GM03348 (cell line): ENCODE measurements at places on chromosomes 3 and 15.

- no peak for DNase-seq
Measured at GRCh38 chr3:175325440-175325839, 466.3 kb downstream of the NAALADL2 start.

GRCh38 chr3:39121621-39122020, 14.1 kb downstream of the TTC21A start:
- no peak for DNase-seq

DNA sequence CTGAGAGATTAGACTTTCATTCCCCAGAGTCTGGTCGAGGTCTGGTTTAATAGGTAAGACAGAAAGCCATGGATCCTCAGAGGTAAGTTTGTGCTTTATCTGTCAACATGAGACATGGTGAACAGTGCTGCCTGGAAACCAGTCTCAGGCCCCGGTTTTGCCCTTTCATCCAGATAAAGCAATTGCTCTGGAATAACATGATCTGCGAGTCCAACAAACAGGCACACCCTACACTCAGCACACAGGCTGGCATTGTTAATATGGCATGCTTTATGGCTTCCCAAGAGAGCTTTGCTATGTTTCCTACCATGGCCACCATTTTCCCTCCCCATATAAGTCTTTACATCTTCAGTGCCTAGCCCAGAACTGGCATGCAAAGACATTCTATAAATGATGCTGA, 30.1 kb upstream of the MNS1 start:
- no peak for DNase-seq

DNA sequence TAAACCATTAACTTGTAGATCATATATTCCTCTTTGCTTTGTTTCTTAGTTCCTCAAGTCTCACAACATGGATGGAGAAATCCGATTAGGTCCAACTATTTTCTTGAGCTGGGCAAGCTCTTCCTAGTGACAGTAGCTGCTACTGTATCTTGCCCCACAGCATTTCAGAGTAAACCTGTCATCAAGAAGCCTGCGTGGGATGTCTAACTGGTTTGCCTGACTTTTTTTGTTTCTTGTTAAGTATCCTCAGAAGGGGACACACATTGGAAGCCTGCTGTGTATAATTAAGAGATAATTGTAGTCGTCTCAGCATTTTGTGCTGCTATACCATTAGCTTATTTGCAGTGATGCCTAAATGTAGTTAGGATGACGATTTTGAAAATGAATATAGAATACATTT, 29.3 kb upstream of the STT3B start:
- DNase-seq: peak; percentile 18

- DNase-seq: no peak
Measured at GRCh38 chr3:37324131-37324530, 149.7 kb upstream of the LRRFIP2 start.

GRCh38 chr3:82462977-82463376, 701.5 kb upstream of the GBE1 start:
- DNase-seq: no peak

- DNase-seq: peak; percentile 95
Measured at GRCh38 chr3:194598771-194599557, 34.3 kb downstream of the TMEM44 start.

DNA sequence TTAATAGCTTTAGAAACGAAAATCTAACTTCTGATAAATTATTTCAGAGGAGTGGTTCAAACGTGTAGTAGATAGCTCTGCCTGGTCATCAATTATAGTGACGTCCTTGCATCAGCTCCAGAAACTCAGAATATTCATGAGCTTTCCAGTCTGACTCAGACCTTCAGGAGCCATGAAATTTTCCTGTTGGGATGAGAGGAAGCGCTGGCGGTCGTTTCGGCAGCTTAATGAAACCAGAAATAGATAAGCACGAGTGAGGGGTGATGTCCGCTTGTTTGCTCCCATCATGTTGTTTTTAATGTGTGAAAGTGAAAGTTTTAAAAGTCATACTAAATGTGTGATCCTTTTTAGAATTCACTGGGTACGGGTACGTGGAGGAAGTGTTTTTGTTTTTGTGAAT, 141.1 kb downstream of the PGPEP1L start:
- DNase-seq: no peak

- no peak for DNase-seq
Measured at GRCh38 chr3:64131725-64132469, 93.4 kb downstream of the PRICKLE2 start.

GRCh38 chr3:16520970-16521881, 7.7 kb upstream of the RFTN1 start:
- DNase-seq: no peak

DNA sequence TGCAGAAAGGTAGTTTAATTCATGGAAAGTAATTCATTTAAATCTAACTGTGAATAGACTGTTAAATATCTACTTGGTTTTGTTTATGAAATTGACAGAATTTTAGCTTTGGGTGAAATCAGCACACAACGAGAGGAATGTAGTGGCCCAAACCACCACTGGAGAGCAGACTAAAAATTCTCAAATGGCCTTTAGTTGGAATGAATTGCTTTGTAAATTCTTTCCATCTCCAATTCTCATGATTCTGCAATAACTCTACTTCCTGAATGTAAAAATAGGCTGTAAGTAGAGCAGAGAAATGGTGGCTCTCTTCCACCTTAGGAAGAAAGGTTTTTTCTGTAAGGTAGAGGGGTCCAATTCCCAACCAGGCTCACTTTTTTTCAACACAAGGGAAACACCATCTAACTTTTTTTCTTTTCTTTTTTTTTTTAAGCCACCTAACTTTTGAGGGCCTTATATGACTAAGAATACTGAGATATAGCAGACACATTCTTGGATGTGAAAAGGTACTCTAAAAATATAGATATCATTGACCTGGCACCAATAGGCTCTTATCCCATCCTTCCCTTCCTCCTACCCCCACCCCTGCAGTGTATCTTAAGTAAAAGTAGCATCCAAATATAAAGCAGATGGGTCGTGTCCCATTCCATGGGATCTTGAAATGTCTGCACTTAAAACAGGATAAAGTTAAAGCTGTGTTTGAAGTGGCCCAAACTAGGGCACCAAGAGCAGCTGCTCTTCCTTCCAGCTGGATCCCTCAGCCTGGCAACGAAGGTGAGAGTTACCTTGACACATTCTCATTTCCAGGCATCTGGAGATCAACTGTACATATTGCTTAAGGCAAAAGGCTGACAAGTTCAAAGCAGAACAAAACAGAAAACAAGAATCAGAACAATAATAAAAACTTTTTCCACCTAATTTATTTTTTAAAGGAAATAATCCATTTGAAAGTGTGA, 194.1 kb downstream of the TPRG1 start:
- DNase-seq: peak; percentile 60

DNA sequence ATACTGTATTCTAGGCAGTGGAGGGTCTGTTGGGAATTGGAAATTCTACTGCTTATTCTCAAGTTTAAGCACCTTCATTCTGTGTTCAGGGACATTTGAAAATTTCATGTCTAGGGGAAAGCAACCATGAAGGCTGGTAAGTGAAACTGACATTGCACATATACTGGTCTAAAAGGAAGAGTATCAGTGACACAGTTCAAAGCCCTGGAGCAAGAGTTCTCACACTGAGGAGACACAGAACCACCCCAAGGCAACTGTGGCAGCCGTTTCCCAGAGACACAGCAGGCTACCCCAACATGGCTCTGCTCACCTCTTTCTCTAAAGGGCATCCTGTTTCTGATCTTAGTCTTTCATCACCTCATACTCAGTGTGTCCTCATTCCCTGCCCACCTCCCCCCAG, 67.5 kb downstream of the KCNMB2 start:
- no peak for DNase-seq

GRCh38 chr3:97409612-97410011, 354.9 kb upstream of the ARL6 start:
- DNase-seq: no peak

DNA sequence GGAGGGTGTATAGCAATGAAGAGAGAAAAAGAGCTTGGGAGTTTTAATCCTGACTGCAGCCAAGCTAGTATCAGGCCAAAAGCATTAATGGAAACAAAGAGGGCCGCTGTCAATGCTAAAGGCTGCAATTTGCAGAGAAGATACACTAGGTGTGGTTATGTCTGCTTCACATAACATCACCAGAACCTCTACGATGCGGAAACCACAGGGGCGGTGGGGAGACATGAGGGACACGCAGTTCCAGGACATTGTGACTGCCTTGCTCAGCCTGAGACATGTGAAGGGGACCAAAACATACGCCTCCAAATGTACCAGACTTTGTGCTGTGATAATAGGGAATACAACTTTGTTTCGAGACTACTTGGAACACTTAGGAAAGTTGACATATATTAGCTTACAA, 88.4 kb downstream of the APBA2 start:
- DNase-seq: no peak

DNA sequence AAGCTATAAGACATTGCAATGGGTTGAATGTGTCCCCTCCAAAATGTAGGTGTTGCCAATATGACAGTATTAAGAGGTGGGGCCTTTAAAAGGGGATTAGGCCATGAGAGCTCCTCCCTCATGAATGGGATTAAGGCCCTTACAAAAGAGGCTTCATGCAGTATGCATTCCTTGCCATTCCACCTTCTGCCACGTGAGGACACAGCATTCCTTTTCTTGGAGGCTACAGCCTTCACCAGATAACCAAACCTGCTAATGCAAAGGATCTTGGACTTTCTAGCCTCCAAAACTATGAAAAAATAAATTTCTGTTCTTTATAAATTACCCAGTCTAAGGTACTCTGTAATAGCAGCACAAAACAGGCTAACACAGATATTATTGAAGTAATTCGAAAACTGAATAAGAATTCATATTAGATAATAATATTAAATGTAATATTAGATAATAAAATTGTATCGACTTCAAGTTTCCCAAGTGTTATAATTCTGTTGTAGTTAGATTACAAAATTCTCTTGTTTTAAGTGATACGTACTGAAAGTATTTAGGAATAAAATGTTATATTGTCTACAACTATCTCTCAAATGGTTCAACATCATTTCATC, 29.4 kb upstream of the ATP8B4 start:
- DNase-seq: peak; percentile 43

DNA sequence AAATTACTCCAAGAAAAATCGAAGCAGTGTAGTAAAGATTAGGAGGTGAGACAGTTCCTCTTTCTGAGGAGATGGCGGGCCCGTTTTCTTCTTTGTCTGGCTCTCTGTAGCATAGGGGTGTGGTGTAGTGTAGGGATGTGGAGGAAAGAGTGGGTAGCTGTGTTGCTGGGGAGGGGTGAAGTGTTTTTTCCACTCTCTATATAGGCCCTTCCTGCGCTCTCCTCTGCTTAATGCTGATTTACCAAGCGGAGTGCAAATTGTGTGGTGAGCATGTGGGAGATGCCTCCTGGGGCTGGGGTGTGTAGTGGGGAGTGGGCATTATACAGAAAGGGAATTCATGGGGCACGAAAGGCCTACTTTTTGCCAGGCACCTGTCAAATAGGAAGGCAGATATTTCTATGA, 94.9 kb downstream of the ST6GAL1 start:
- DNase-seq: no peak

- peak; percentile 81 for DNase-seq
Measured at GRCh38 chr3:157248590-157249422, 88.9 kb upstream of the CCNL1 start.

DNA sequence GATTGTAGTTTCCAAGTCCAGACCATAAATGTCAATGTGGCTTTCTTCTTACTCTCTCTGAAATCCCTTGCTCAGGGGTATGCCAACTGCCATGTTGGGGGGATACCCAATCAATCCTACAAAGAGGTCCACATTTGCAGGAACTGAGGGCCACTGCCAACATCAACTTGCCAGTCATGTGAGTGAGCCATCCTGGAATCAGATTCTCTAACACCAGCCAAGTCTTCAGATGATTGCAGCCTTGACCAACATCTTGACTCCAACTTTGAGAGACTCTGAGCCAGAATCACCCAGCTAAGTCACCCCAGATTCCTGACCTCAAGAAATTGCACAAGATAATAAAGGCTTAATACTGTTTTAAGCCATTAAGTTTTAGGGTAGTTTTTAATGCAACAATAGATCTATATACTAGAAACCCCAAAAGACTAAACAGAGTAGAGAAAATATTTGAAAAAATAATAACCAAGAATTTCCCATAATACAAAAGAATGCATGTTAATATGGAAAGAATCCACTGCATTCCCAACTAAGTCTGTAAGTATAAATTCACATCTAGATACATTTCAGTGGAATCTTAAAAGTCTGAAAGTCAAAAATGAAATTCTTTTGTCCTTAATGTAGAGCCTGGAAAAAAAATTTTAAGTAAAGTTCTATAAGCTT, 22.4 kb downstream of the ISG20 start:
- no peak for DNase-seq

DNA sequence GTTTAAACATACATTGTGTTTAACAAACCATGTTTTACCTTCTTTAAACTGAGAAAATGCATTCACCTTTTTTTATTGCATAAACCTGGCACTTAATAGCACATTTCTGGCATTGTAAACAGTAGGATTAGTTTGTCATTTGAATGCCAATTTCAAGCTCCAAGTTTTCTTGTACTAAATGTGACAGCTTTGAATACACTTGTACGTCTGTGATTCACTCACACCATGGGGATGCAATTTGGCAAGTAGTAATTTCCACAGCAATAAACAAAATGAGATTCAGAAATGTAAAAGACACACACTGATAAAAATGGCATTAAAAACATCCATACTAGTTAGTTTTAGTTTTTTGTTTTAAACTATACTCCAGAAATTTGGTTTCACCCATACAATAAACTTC, 598.9 kb downstream of the SI start:
- no peak for DNase-seq

DNA sequence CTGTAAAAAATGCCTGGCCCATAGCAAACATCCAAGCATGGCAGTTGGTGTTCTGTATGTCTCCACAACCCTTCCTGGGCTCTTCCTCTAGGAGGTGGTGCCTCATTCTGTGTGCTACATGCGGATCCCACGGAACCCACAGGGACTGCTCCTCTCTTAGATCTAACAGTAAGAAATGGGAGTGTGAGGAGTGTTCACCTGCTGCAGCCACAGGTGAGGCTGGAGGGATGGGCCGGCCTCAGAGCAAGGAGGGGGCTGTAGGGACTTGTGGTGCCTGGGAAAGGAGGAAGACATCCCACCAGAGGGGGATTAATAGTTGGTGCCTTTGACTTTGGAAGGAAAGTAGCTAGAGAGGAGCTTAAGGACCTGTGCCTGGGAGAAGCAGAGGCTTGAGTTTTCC, 22.2 kb downstream of the SEMA3G start:
- DNase-seq: no peak

- DNase-seq: no peak
Measured at GRCh38 chr3:9826815-9827573, 16.8 kb downstream of the RPUSD3 start.

DNA sequence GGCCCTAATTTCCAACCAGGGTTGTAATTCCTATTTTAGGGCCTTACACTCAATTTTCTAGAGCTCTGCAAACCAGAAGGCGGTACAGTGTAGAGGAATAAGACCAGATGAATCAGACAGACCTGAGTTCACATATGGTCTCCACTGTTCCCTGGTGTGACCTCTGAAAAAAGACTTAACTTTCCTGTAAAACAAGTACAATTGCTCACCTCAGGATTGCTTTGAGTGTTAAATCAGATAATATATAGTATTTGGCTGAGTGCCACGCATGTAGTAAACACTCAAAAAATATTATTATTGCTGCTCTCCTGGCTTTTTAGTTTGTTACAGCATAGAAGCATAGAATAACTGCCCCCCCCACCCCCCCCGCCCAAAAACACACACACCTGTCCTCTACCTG, 51.0 kb upstream of the STT3B start:
- no peak for DNase-seq
